Amniotic epithelial cell (primary cell): ENCODE measurements at places on chromosomes 2 and 18.

DNA sequence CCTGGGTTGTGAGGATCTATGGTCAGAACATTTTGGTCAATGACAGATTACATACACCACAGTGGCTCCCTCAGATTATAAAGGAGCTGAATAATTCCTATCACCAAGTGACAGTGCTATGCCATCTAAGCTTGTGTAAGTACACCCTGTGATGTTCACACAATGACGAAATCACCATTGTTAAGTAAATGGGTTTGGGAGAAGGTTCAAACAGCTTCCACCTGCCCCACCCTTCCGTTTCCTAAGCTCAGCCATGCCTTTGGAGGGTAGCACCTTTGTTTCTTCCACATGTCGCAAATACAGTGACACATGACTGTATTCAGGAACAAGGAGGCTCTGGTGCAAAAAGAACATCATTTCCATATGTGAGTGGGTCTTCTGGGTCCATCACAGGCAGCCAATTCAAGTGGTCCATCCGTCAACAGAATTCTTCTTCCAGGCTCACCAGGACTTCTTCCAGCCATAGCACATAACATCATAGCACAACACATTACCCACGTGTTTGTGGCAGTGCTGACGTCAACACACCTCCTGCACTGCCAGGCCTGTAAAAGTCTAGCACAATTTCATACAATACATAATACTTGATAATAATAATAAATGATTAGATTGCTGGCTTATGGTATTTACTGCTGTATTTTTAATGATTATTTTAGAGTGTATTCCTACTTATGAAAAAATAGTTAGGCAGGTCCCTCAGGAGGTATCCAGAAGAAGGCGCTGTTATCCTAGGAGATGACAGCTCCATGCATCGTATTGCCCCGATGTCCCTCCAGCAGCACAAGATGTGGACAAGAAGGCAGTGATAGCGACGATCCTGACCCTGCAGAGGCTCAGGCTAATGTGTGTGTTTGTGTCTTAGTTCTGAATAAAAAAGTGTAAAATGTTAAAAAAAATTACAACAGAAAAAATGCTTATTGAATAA, 264.8 kb downstream of the ANAPC1 start:
- DNase-seq = peak; percentile 36

DNA sequence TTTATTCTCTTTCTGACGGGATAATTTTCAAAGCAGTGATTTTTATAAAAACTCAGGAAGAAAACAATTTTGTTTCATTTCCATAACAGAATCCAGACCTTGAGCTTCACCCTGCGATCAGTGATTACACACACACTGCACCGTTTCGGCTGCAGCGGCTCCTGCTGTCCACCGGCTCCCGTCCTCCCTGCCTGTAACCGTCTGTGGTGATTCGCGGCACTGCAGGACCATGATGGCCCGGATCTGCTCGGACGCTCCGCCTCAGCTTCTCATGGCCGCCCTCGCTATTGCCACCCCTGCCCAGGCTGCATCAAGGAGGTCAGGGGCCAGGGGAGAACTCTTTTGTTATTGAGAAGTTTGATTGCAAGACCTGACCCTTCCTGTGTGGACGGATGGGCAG, 246.1 kb downstream of the TWIST2 start:
- DNase-seq = no peak

DNA sequence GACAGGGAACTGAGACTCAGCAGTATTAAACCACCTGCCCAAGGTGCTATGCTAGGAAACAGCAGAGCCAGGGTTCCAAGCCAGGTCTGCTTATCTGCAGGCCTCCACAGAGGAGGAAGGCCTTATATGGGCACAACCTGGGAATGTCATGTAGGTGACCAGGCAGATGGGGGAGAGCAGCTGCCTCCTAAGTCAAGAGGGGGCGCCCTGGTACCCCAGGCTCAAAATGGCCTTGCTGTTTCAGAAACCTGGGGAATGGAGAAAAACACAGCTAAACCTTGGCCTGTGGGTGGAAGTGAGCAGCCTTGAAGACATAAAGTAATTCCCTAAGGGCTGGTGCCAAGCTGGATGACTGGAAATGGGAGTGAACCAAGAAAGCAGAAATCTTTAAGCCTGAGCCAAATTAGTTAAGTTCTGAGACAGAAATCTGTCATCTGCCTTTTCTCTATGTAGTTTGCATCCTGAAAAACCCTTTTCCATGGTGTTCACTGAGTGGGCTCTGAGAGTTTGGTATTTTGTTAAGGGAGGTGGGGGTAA, 79.1 kb downstream of the MAPK4 start:
- no peak for DNase-seq

DNA sequence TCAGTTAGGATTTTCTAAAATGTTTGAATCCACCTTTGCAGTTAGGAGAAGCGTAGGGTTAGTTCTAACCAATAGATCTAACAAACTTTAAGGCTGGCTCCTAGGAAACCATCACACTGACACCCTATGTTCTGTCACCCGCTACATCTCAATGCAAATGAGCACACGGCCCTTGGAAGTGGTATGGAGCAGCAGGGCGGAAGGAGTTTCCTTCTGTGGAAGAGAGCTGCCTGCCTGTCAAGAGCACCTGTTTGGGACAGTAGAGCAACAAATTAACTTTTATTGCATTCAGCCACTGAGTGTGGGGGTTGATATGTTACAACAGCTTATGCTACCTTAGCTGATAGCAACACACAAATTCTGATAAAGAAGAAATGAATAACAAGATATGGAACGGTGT, 306.9 kb upstream of the RAB6C start:
- DNase-seq = no peak

GRCh38 chr2:17620841-17621240, 80.3 kb downstream of the VSNL1 start:
- peak; percentile 19 for DNase-seq

GRCh38 chr2:79876430-79876829, 363.6 kb downstream of the CTNNA2 start:
- DNase-seq = no peak

DNA sequence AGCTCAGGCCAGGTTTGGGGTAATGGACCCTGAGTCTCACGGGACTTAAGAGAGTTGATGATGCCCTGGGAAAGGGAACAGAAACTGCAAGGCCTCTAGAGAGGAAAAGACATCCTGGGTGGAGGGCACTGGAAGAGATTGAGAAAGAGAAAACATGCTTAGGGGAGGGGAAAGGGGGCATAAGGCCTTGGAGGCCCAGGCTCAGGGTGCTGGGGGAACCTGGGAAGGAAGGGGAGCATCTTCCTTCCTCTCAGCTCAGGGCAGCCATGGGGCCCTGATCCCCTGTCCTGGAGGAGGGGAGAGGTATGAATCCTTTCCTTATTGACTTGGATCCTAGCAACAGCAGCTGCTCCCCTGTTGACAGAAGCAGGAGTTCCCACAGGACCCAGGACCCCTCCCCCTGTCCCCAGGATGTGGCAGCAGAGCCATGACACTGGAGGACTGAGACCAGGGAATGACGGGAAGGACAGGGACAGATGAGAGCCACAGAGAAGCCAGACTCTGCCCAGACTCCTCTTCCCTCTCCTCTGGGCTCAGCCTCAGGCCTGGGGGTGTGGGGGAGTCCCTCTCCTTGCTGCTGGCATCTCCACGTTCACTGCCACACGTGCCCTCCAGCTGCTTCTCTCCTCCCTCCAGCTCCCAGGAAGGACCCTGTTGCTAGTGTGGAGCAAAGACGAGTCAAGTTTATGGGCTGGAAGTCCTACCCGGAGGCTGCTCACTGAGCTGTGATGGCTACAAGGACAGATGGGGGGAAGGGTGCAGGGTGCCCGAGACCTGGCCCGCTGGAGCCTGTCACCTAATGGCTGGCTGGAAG, 815 bp downstream of the GPBAR1 start:
- DNase-seq = no peak

GRCh38 chr2:9249020-9249800, 42.6 kb downstream of the ASAP2 start:
- DNase-seq = peak; percentile 62

GRCh38 chr2:143881246-143881645, 638.7 kb downstream of the ZEB2 start:
- DNase-seq = no peak

- DNase-seq = no peak
Observed at GRCh38 chr2:2926858-2927175, 450.8 kb downstream of the EIPR1 start.

DNA sequence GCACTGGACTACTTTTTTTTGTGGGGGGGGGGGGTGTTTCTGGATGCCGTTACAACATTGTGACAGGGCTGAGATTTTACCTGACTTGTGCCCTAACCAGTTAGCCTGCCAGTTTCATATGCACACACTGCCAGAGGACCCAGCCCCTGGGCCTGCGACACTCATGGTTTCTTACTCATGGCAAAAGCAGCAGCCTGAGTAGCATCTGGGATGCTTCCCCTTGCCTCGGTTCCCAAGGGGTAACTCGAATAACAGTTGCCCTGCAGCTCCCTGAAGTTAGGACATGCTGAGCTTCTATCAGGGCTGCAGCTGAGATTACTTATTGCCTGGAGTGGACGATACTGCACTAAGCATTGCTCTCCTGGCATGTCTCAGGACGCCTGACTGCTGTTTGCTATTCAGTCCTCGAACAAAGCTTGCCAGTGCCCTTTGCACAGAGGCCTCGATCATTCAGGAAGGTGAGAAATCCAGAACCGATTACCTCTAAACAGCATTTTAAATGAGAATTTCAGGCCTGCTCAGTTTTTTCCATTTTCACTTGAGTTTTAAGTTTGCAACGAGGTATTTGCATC, 47.9 kb downstream of the TRPM8 start:
- no peak for DNase-seq

GRCh38 chr2:73979686-73980085, 5.0 kb upstream of the TET3 start:
- peak; percentile 90 for DNase-seq

GRCh38 chr2:205806143-205806905, 124.0 kb downstream of the NRP2 start:
- DNase-seq = no peak

GRCh38 chr2:22189893-22190480, 1066.2 kb downstream of the TDRD15 start:
- no peak for DNase-seq

DNA sequence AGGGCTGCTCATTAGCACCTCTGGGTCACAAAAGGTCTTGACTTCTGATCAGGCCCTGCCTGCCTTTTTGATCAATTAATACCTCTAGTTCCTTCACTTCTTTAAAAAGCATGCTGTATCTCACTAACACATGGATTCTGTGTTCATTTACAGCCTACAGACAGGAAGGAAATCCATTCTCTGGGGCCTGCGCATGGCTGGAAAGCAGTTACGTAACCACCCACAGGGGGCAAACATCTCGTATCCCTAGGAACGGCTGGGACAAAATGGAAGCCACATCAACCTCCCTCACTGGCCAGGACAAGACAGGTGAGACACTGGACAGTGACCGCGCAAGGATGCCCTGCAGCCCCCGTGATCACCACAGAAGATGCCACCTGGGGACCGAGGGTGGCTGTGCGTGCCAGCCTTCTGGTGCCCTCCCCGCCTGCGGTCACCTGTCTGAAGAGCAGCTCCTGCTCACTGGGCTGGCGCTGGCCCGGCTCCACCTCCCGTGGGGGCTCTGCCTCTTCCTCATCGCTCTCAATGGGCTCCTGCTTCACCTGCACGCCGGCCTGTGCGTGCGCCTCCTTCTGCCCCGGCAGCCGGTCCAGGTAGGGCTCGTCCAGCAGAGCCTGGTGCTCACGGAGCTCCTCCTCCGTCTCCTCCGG, 266.9 kb downstream of the TWIST2 start:
- peak; percentile 31 for DNase-seq

- DNase-seq = peak; percentile 27
Observed at GRCh38 chr2:167127135-167127534, 238.9 kb downstream of the XIRP2 start.

GRCh38 chr18:61222206-61222605, 111.0 kb upstream of the CDH20 start:
- no peak for DNase-seq

DNA sequence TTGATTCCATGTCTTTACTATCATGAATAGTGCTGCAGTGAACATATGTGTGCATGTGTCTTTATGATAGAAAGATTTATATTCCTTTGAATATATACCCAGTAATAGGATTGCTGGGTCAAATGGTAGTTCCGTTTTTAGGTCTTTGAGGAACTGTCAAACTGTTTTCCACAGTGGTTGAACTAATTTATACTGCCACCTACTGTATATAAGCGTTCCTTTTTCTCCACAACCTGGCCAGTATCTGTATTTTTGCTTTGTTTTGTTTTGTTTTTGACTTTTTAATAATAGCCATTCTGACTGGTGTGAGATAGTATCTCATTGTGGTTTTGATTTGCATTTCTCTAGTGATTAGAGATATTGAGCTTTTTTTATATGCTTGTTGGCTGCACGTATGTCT, 641.6 kb downstream of the SUCLG1 start:
- no peak for DNase-seq

DNA sequence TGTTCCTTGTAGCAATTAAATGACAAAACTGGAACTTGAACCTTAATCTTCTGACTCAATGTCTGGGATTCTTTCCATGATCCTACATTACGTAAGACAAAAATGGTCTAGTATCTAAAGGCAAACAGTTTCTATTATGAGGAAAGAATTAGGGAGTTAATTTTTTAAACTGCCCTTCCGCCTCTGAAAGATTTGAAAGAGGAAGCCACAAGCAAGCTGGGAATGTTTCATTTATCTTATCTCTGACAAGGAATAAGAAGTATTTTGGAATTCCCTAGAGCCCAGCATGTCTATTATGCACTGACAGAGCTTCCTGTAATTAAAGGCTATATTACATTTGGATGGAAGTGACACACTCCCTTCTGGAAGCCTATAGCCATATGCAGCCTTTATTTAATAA, 558.8 kb upstream of the CDH2 start:
- peak; percentile 96 for DNase-seq

GRCh38 chr2:199975273-199975895, 20.0 kb downstream of the MAIP1 start:
- DNase-seq = no peak

DNA sequence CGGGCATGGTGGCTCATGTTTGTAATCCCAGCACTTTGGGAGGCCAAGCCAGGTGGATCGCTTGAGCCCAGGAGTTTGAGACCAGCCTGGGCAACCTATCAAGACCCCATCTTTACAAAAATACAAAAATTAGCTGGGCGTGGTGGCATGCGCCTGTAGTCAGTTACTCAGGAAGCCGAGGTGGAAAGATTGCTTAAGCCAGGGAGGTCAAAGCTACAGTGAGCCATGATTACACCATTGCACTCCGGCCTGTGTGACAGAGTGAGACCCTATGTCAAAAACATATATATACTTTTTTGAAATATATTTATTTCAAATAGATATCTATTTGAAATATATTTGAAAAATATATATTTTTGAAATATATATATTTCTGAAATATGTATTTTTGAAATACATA, 10.9 kb downstream of the OSBPL1A start:
- DNase-seq = no peak

GRCh38 chr2:137178951-137179377, 413.6 kb downstream of the THSD7B start:
- peak; percentile 54 for DNase-seq

- DNase-seq = no peak
Observed at GRCh38 chr2:224881846-224882245, 160.4 kb downstream of the DOCK10 start.
